Activated CD8-positive, alpha-beta memory T cell treated with anti-CD3 and anti-CD28 coated beads, Interleukin-2, amount 10 ng/mL, durations not matched to agents 7 days and 5 days (primary cell): ENCODE measurements at places on chromosomes 3 and 15. TPM values are rescaled to one million over a fixed set of nuclear protein-coding genes. Genes with fewer than 3 reads are reported as not detected.

Gene SUSD5
- total RNA-seq = not detected

Gene EIF4G1
- total RNA-seq = 471 TPM

DNA sequence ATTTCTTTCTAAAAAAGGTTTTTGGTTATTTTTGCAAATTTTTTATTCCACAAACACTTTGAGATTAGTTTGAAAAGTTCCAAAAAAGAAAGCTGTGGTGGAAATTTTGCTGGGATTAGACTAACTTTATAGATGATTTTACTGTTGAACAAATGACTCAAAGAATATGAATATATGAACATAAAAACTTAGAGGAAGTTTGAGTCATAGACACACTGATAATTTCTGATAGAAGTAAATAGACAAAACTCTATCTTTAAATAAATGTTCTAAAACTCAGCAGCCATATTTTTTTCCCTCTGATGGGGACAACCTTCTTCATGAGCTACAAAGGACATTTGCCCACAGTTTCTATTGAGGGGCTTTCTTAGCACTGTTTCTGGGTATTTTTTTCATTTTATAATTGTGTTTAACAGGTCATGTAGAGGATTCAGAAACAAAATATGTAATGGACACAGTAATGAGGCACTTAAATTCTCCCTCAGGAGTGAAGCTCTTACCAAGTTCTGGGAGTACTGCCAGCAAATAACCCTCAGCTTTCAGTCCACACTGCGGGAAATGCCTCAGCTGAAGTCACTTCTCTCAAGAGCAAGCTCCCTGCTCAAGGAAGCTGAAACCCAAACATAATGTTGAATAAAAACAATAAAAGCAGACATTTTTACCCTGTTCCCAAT is 157.6 kb downstream of the NFKBIZ start:
- no peaks in the 10 kb centered on the region for H3K4me1 ChIP-seq
- no peak for DNase-seq
- no peak overlapping the region for H3K4me3 ChIP-seq
- H3K27ac ChIP-seq = no peak overlapping the region
- peaks cover 11% of the 10 kb centered on the region for H3K27me3 ChIP-seq
- peaks cover 2% of the 10 kb centered on the region for H3K36me3 ChIP-seq

DNA sequence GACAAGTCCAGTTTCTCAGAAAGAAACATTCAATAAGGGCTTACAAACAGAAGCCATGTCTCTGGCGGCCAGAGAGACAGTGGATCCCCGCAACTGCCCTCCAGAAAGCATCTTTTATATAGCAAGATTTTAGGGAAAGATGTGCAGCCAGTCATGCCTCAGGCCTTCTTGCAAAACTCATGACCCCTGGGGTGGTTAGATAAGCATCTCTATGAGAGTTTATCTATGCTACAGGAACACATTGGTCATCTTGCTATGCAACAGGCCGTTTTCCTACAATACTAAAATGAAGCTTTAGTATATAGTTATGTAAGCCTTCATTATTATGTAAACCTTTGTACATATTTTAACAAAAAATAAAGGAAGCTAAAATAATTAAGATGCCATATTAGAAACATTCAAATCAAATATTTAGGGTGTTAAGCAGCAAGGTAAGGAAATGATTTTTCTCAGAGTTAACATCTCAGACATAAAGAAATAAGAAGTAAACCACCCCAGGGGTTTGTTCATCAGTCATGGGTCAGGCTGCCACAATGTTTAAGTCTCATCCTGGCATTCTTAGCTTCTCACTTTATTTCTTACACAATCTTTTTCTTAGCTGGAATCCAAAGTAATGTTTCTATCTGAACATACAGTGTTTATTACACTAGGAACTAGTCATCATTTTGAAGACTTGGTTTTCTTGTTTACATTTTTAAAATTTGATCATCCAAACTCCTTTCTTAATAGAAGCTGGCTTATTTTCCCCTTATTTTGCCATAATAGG is 6.3 kb upstream of the FSIP1 start:
- DNase-seq = no peak
- H3K27ac ChIP-seq = no peak overlapping the region
- peaks cover 11% of the 10 kb centered on the region for H3K27me3 ChIP-seq
- H3K4me3 ChIP-seq = no peak overlapping the region

GRCh38 chr3:115224687-115225086 is 77.6 kb upstream of the ZBTB20 start:
- no peak overlapping the region for H3K4me3 ChIP-seq
- H3K36me3 ChIP-seq = no peaks in the 10 kb centered on the region
- H3K4me1 ChIP-seq = no peaks in the 10 kb centered on the region
- no peak for DNase-seq

DNA sequence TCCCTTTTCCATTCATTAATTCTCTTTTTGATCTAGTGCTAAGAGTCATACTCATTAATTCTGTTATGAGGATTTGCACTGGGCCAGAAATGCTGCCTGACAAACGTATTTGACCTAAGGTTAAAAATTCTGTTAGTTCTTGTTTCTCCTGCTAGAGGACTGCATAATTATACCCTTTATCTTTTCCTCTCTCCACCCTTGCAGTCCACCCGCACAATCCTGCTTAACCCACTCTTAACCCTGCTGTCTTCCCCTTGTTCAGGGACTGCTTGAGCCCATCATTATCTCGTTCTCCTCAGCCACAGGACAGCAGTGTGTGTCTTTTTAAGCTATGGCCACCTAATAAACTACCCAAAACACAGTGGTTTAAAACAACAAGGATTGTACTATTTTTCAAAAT is 31.1 kb upstream of the DYNC1LI1 start:
- H3K4me1 ChIP-seq = no peaks in the 10 kb centered on the region
- no peak overlapping the region for H3K4me3 ChIP-seq
- no peak for DNase-seq
- no peaks in the 10 kb centered on the region for H3K36me3 ChIP-seq

GRCh38 chr3:150472421-150472820 is 64.3 kb downstream of the TSC22D2 start:
- H3K36me3 ChIP-seq = no peaks in the 10 kb centered on the region
- no peak overlapping the region for H3K4me3 ChIP-seq
- DNase-seq = no peak
- peaks cover 6% of the 10 kb centered on the region for H3K27me3 ChIP-seq
- no peaks in the 10 kb centered on the region for H3K4me1 ChIP-seq
